ENCODE measurements at places on chromosomes 3 and 15.

DNA sequence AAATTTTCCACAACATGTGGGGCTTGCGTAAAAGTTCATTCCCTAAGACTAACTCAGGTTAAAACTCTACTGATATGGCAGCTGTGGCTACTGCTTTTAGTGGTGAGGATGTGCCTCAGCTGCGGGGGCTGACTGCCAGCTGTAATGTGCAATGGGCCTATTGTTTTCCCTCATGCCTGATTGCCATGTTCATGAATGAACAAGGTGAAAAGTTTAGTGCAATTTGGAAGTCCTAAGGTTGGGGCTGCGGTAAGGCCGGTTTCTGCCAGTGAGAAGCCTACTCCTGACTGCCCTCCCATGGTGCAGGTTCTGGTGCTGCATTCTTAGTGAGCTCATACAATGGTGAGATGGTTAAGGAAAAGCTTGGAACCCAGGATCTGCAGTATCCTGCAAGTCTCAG is 10.9 kb upstream of the ALDH1L1 start:
- DNase-seq = no peak

GRCh38 chr3:172176061-172176770 is 136.8 kb downstream of the FNDC3B start:
- DNase-seq = no peak

GRCh38 chr15:70503073-70503745 is 260.1 kb downstream of the UACA start:
- no peak for DNase-seq

GRCh38 chr15:38069511-38070011 is 135.1 kb downstream of the TMCO5A start:
- peak; percentile 87 for DNase-seq

GRCh38 chr15:74907163-74907870 is 666 bp upstream of the FAM219B start:
- peak; percentile 2 for DNase-seq

- DNase-seq = peak; percentile 86
These were observed 86.5 kb downstream of the MB21D2 start for GRCh38 chr3:192831111-192831644.

GRCh38 chr3:58210761-58211460 is at the start of gene DNASE1L3:
DNASE1L3 (minus strand) TSS chr3:58210972; CDS start chr3:58210906, 66 bp downstream.
- DNase-seq = no peak

- no peak for DNase-seq
These were observed 127.0 kb upstream of the CCDC54 start for GRCh38 chr3:107250221-107250620.

GRCh38 chr3:193851941-193852674 is 259.1 kb downstream of the OPA1 start:
- no peak for DNase-seq

DNA sequence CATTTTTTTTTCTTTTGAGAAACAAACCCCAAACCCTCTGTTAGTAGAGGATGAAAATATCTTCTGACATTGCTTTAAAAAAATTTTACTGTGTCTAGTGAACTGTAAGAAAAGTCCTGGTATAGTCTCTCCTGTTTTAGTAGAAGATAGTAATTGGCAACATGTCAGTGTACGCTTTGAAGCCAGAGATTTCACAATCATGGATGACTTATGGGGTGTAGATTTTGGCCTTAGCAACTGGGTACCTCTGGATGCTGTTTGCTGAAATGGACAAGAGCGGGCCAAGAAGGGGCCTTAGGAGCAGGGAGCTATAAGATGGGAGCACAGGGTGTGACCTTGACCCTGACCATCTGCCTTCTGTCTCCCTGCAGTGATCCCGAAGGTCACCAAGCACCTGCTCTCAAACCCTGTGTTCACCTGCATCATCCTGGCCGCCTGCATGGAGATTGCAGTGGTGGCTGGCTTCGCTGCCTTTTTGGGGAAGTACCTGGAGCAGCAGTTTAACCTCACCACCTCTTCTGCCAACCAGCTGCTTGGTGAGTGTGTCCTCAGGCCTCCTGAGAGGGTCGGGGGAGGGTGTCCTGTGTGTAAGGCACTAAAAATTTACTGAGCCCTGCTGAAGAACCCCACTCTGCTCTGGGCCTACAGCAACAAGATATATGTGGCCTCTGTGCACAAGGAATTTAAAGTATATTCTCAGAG is 266.7 kb downstream of the SLCO3A1 start:
- no peak for DNase-seq

DNA sequence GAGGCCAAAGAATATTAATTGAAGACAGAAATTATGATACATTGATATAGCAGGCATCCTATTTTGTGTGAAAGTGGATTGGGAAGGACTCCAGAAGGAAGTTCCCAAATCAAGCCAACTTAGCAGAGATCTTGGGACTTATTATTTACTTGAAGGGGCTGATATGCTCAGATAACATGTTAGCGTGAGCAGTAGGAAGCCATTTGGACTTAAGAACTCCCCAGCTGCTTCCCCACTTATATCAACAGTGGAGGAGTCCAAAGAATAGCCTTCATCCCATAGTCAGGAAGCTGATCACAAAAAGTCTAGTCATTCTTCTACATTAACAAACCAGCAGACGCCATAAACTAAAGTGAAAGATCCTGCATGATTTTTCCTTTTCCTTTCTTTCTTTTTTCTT is 200.0 kb downstream of the ATP8B4 start:
- no peak for DNase-seq

DNA sequence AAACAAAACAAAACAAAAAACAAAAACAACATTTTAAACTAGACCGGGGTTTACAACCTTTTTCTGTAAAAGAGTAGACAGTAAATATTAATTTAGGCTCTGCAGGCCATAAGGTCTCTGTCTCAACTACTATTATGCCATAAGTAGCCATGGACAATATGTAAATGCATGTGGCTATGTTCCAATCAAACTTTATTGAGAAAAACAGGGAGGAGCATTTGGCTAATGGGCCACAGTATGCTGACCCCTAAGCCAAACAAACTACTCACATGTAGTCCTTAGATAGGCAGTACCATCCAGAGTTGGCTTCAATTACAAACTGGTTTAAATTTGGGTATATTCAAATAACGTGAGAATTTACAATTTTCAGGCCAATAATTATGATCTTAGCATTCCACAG is 144.2 kb downstream of the TBL1XR1 start:
- no peak for DNase-seq

- DNase-seq = no peak
These were observed 110.5 kb upstream of the WNT5A start for GRCh38 chr3:55597641-55598040.

- no peak for DNase-seq
These were observed 929 bp upstream of the MTMR10 start for GRCh38 chr15:30992249-30992864.

- no peak for DNase-seq
These were observed 35.6 kb upstream of the MECOM start for GRCh38 chr3:169699070-169699469.

DNA sequence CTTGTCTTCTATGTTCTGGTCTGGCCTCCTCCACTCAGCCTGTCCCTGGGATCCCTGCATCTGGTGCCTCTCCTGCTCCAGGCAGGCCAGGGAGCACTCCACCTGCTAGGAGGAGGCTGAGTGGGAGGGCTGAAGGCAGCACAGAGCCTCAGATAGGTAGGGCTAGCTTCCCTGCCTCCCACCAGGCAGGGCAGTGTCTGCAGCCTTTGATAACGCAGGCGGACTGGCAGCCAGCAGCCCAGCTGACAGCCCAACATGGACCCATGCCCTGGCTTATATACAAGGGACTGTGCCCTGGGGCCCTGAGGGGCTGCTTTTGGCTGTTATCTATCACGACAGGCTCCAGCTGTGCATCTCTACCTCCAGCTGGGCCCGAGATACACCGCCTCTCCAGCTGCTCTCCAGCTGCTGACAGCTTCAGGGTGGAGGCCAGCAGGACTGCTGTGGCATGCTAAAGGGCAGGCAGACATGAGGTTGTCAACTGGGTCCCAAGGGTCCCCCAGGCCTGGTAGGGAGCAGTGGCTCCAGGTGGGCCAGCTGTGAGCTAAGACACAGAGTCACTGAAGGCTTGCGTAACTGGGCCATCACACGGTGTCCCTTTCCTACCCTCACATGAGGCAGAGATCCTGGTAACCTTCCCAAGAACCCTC is 5.2 kb upstream of the CLK3 start:
- DNase-seq = no peak

DNA sequence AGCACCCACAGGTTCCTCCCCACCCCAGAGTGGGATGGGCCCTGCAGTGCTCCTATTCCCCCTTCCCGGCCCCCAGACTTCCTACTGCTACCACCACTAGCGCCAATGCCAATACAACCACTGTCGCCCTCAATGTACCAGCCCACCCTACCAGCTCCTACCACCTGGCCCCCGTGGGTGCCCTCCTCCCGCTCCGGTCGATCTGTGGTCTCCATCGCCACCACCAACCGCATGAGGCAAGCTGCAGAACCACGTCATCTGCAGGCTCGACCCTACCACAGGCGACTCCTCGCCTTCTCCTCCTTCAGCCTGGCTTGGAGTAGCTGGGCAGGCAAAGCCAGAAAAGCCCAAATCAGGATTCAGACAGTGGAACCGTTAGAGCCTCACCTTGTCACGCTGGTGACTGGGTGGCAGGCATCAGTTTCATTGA is 179.3 kb downstream of the POTEB3 start:
- no peak for DNase-seq

- DNase-seq = peak; percentile 97
These were observed at the start of gene FSIP1 for GRCh38 chr15:39782441-39783138. FSIP1 (minus strand) TSS chr15:39782841; CDS start chr15:39776524, 6,317 bp downstream.

- DNase-seq = peak; percentile 58
These were observed 978.1 kb upstream of the ALCAM start for GRCh38 chr3:104388619-104389018.

- DNase-seq = no peak
These were observed 329.1 kb downstream of the UNC13C start for GRCh38 chr15:54307252-54307902.

DNA sequence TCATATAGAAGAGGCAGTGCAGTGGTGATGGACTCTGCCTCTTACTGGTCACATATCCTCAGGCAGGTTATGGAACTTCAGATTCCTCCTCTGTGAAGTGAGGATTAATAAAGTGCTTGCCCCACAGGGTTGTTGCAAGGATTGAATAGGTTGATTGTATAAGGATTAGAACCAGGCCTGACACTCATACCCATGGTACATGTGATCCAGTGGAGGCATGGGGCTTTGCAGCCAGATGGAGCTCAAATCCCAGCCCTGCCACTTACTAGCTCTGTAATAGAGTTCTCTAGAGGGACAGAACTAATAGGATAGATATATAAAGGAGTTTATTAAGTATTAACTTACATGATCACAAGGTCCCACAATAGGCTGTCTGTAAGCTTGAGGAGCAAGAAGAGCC is 184.6 kb upstream of the EIF1B start:
- DNase-seq = no peak

- no peak for DNase-seq
These were observed 35.9 kb downstream of the PRR23E start for GRCh38 chr3:127228866-127229265.

GRCh38 chr3:169454823-169455222 is 208.7 kb downstream of the MECOM start:
- peak; percentile 16 for DNase-seq

DNA sequence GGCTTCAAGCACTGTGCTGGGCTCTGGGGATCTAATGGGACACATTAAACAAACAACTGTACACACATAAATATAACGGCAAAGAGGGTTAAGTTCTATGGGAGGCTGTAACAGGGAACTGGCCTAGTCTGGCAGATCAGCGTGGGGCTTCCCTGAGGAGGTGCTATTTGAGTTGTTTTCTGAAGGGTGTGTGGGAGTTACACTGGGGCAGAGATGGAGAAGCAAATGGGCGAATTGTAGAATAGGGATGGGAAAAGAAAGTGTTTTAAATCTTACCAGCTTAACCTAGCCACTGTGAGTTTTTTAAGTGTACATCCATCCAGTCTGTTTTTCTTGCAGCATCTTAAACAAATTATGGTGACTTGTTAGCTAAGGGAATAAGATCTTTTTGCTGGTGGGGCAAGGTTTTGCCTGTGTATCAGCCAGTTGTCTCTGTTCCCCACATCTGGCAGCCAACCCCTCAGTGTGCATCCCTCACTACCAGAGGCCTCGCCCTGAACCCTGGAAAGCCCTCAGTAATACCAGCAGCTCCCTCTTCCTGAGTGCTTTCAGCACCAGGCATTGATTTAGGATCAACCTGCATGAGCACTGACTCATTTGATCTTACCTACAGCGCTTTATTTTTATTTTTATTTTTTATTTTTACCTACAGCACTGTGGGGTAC is 10.9 kb upstream of the IL16 start:
- no peak for DNase-seq

DNA sequence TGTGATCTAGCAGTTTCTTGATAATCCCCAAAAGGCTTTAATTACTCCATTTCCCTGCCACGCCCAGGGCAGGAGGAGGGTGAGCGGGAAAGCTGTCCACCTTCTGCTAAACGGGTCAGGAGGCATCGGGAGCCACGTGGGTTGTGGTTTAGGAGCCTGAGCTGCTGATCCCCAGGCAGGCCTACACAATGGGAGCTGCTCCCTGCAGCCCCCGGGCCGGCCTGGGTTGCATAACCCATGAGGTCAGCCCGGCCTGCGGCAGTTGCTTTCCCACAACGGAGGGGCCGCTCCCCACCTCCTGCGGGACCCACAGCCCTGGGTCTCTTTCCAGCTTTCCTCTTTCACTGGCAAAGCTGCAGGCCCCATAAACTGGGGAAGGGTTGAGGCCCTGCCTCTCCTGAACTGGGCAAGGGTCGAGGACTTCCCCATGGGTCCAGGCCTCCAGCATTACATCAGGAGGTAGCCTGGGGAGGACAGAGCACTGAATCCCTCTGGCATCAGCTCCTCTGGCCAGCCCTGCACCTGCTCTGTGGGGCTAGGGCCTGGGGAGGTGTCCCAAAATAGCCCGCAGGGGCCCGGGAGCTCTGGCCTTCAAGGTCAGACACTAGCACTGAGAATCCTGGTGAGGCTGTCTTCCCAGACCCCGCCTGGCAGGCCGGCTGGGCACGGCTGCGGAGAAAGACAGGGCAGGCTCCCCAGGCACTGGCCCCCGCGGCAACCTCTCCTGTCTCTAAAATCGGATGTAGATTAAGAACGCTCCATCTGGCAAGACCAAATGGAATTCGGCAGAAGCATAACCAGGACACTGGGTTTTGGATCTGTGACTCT is 47.3 kb downstream of the ZDHHC19 start:
- DNase-seq = no peak

DNA sequence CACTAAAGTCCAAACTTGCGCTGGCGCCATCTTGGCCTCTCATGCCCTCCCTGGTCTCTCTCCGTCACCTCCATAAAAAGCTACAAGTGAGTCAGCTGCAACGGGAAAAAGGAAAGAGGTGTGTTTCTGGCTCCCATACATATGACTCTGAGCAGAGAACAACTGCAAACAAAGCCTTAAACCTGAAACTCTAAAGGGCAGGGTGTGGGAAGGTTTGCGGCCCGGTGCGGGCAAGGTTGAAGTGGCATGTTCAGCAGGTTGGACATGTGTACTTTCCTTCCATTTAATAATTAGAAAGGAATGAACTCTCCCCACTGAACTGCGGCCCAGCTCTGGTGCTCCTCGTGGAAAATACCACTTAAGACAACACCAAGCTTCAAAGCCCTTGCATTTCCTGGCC is 59.0 kb upstream of the PPARG start:
- no peak for DNase-seq

- DNase-seq = no peak
These were observed 97.8 kb downstream of the LARS2 start for GRCh38 chr3:45486136-45486535.

All from brain microvascular endothelial cell (primary cell).